ENCODE measurements at places on chromosomes 5 and 9. TPM values are rescaled to one million over a fixed set of nuclear protein-coding genes. Genes with fewer than 3 reads are reported as not detected.

The ANKRD18A gene
- total RNA-seq: 7.6 TPM

The CENPK gene
- 55.2 TPM for total RNA-seq

The STK32A gene
- total RNA-seq: 0.61 TPM

The WNK2 gene
- total RNA-seq: 34.3 TPM

DNA sequence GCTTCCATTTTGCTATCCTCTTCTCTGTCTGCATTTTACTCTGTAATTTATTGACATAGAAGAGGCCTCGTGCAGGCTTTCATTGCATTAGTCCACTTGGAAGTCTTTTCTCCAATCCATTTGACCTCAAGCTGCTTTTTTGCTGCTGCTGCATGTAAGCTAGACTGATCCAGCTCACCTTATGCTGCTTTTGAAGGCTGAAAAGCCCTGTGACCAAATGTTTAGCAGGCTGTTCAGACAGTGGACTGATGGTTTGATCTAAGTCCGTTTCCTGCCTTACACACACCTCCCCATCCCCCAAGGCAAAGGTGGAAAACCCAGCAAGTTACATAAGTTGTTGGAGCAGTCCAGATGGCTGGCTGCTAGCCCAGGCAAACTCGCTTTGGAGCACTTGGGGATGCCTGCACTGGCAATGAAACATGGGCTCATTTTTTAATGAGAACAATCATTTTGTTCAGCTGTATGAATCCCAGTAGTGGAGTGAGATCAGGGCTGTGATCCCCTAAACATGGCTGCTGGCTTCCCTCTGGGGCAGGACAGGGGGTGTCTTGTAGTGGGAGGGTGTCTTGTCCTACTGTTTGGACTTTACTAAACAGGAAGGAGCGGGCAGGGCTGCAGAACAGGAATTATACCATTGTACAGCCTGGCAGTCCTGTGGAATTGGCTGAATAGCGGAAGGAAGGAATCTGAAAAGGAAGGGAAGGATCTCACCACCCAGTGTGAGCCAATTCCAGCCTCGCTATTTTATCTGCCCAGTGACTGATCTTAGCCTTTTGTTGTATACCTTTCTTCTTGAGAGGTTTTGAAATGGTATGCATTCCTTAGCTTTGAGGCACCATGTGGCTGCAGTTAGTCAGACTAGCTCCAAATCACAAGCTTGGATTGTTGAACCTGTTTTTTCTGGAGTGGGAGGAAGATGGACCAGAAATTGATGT is 212.0 kb downstream of the ARHGAP26 start:
- no peak for DNase-seq

DNA sequence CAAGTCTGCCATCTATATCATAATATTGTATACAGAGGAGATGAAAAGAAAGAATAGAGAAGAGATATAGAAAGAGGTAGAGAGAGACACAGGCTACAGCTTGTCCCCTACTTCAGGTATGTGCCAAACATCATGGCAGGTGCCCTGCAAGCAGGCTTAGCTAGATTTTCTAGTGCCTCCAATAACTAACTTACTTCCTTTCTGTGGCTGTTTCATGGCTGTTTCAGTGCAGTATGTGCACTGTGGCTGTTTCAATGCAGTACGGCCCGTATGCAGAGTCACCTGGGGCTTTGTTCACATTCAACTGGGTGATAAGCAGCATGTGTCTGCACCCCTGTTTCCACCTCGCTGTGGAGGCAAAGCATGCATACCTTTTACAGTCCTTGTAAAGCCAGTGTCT is 327.2 kb downstream of the NTRK2 start:
- DNase-seq: no peak

DNA sequence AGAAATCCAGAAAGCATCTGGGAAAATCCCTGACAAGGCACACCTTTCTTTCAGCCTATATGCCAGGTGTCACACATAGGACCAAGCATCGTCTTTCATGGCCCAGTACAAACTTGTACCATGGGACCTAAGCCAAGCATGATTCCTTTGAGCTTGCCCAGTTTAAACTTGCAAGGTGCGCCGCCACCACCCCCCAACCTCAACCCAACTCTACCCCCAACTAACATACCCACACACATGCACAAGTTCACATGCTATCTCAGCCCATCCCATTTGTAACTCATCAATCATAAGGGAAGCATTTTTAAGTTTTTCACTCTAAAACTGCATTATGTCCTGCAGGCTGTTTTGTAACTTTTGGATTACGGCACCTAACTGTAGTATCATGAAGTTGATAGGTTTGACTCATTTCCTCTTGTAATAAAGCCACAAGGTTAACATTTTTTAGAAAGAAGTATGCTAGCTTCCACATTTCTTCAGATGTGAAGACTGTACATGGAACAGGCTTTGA is 145.9 kb upstream of the FST start:
- no peak for DNase-seq

- DNase-seq: no peak
Measured at GRCh38 chr5:35229076-35230037, 930 bp downstream of the PRLR start.

Measured in neural crest cell (in vitro differentiated cells).